ENCODE measurements at places on chromosomes 4 and X.

DNA sequence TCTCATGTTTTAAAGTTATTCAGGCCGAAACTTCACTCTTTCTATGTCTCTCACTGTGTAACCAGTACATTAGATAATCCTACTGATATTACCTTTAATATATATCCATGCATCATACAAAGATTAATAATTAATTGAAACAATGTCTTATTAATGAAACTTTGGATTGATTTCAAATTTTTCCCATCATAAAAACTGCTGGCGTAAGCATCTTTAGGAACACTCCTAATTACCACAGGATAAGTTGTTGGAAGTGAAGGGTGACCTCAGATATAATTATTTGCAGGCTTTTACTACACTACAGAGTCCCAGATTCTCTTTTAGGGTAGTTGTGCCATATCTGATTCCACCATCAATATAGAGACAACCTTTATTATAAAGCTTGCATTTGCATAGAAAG is 181.3 kb upstream of the SFRP2 start:
- DNase-seq, result no peak

DNA sequence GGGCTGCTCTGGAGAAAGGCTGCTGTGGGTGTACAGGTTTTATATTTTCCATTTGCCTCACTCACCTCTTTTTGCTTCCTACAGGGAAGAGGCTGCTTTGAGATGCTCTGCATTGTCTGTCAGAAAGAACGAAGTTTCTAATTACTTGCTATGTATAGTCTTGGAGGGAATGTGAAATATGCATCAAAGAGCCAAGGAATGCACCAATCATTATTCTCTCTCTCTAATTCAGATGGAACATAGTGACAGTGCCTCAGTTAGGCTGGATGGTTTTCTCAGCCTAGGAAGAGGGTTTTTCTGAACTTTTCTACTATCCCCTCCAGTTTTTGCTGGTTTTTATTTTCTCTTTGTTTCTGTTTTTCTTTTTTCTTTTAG is 106.8 kb upstream of the SLC4A4 start:
- no peak for DNase-seq

GRCh38 chrX:127124871-127125270 is 305.3 kb downstream of the PRR32 start:
- DNase-seq, result no peak

GRCh38 chr4:79882806-79883205 is 190.2 kb downstream of the ANTXR2 start:
- DNase-seq, result no peak

DNA sequence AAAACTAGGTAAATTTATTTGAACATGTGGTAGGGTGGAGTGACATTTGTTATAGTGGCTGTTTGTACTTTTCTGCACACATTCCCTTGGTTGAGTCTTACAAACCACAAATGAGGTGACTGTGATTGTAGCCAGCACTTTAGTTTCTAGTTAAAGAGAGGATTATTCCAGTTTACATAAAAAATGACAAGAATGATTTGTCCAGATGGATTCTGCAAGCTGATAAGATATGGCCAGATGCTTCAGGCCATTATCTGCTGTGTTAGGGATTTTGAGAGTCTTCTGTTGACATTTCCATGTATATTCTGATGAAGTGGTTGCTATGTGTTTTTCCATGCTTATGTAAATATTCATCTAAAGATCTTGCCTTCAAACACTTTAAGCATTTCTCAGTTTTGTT is 31.0 kb upstream of the PDE5A start:
- no peak for DNase-seq

GRCh38 chr4:74033739-74034138 is 4.8 kb downstream of the CXCL3 start:
- DNase-seq, result no peak

- no peak for DNase-seq
Observed at GRCh38 chr4:36476135-36476534, 194.7 kb downstream of the DTHD1 start.

- no peak for DNase-seq
Observed at GRCh38 chr4:169150806-169151205, 120.0 kb downstream of the SH3RF1 start.

GRCh38 chr4:158046345-158046744 is 126.5 kb downstream of the GASK1B start:
- no peak for DNase-seq

- DNase-seq, result no peak
Observed at GRCh38 chrX:39839371-39839770, 258.4 kb downstream of the BCOR start.

- no peak for DNase-seq
Observed at GRCh38 chr4:62135565-62136156, 935.5 kb downstream of the ADGRL3 start.

DNA sequence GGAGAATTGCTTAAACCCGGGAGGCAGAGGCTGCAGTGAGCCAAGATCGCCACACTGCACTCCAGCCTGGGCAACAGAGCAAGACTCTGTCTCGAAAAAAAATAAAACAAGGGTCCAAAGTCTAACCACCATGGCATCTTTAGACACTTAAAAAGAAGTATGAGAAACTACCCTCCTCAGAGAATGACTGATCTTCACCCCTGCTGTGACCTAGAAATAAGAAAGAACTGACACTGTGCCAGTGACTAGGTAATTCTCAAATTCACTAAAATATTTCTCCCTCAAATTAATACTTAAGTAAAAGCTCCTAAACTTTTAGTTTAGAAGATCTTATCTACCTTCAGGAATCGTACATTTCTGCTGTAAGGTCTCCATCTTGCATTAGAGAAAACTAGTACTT is 80.3 kb downstream of the AFAP1 start:
- no peak for DNase-seq

- no peak for DNase-seq
Observed at GRCh38 chrX:57156397-57157049, 19.3 kb upstream of the SPIN2A start.

DNA sequence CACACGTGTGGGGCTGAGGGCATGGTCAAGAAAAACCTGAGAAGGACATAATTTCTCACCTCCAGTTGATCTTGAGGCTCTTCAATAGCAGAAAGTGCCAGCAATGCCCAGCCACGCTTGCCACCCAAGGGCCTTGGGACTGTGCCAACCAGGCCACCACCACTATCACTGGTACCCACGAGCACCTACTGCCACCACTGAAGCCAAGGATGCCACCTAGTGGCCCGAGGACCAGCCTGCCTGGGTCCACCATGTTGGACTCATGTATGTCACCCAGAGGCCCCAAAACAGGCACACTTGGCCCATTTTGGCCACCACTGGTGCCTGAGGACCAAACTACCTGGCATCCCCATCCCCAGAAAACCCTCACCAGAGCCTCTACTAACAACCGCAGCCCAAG is 191.8 kb downstream of the ADAM29 start:
- no peak for DNase-seq

- peak; percentile 2 for DNase-seq
Observed at GRCh38 chrX:148530464-148531077, 30.2 kb downstream of the AFF2 start.

GRCh38 chr4:107721436-107722100 is 1.5 kb upstream of the PAPSS1 start:
- no peak for DNase-seq

GRCh38 chrX:131746491-131746968 is 202.7 kb downstream of the OR13H1 start:
- no peak for DNase-seq

GRCh38 chrX:138748480-138748879 is 37.0 kb upstream of the FGF13 start:
- no peak for DNase-seq

- DNase-seq, result peak; percentile 15
Observed at GRCh38 chr4:38177035-38177546, 216.9 kb downstream of the PTTG2 start.

GRCh38 chr4:74084984-74085383 is 14.0 kb downstream of the CXCL2 start:
- DNase-seq, result no peak

DNA sequence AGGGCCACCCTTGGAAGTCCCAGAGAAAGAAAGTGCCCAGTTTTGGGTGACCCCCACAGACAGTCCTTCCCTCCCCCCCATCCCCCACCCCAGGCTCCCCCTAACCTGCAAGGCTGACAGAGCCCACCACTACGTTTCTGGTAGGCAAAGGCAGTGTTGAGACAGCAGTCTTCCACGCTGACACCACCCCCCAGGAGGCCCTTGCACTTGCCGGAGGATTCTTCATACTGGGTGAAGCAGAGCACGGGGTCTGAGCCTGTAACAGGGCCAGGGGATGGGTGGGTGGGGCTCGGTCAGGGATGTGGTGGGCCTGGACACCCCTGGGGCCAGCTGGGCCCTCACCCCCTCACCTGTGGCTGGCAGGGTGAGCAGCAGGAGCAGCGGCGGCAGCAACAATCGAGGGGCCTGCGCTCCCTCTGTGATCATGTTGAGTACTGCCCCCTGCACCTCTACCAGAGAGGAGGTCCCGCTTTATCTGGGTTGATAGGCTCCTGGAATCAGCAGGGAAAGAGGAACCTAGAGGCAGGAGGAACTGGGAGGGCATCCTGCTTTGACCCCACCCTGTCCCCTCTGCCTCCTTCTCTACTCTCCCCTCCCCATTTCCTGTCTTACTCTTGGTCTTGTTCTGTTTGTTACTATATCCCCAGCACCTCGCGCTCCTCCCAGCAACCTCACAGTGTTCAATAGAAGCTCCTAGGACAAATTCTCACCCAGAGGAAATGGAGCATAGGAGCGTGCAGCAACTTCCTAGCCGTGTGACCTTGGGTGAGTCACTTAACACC is at the start of gene CFP:
CFP (minus strand) TSS at position 512 of the 782 bp plus-strand sequence; CDS start at position 426, 86 bp downstream.
- no peak for DNase-seq

GRCh38 chr4:109389369-109390114 is 44.1 kb upstream of the SEC24B start:
- no peak for DNase-seq

DNA sequence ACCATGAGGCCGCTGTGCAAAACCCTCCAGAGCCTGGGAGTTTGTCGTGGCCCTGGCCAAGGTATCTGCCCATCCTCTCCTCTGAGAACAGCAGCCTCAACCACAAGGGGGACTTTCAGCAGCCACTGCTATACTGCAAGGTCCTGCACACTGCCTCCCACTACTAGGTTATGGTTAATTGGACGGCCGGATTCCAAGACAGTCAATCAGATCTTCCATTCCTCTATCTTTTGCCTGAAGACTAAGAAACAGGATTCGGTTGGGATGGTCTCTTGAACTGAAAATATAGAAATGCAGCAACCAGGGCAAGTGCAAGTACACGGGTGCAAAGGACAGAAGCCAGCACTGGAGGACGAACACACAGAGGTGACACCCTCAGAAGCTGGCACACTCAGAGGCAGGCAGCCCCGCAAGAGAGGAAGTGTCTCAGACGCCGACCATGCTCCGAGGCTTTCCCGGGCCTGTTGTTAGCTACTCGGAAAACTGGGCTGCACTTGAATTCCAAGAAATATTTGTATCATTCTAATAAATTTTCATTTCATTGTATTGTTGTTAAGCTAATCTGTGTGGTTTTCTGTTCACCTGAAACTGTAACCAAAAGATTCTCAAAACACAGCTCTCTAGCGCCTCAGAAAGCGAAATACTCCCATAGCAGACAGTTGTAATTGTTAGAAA is 63.3 kb downstream of the AFAP1 start:
- DNase-seq, result no peak

GRCh38 chrX:139851730-139852129 is 81.1 kb downstream of the ATP11C start:
- DNase-seq, result no peak

- no peak for DNase-seq
Observed at GRCh38 chrX:149611623-149612175, 16.6 kb upstream of the HSFX2 start.
